Stimulated activated CD8-positive, alpha-beta memory T cell treated with anti-CD3 and anti-CD28 coated beads, Interleukin-12 subunit alpha, Interleukin-12 subunit beta, amount 100 ng/mL, for 1 hour (primary cell): ENCODE measurements at places on chromosomes 11 and 22.
A peak's percentile ranks its signal among the peaks of the same experiment; 100 is the strongest.

GRCh38 chr11:94011478-94011877 is 9.7 kb upstream of the HEPHL1 start:
- no peak for DNase-seq

GRCh38 chr11:61921446-61921845 is 4.1 kb upstream of the RAB3IL1 start:
- DNase-seq, result no peak

DNA sequence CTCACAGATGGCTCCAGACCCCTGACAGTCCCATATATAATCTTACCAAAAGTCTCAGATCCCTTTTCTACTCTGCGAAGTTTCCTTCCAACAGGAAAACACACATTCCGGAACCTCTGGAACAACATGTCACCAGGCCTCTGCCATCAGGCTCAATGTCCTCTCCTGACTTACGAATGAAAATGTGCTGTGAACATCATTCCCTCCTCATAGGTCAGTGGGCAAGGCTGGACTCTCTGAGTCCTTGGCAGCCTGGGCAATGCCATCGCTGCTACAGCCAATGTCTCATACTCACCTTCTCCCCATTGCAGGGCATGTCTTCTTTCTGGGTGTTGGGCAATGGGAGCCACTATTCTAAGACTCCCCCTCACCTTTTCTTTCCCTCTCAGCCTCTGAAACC is 1.7 kb upstream of the HPX start:
- no peak for DNase-seq

DNA sequence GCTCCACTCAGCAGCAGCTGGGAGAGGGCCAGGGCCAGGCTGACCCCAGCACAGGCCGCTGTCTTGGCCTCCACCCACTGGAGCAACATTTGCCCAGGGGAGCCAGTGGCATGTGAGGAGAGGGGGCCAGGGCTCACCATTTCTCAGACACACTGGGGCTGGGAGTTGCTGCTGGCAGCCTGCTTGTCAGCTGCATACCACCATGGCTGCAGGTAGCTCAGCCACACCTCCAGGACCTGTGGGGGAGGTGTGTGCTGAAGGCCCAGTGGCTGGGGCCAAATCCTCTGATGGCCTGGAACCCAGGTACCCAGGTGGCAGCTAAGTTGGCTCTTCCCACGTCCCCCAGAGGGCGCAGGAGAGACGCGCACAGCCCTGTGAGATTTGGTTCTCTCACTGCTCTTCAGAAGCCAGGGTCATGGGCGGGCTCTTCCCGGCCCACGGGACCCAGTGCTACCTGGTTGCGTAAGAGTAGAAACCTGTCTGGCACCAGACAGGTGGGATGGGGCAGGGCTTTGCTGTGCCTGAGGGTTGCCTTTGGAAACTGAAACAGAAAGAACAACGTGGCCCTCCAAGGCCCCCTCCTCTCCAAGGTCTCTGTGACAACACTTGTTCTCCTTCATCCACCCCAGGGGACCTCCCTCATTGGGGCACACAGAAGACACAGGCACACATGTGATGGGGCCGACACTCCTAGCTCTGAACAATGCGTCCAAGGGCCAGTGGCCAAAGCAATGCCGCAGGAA is 98.8 kb downstream of the MED15 start:
- DNase-seq, result peak; percentile 50

GRCh38 chr11:20963596-20963995 is 294.2 kb downstream of the NELL1 start:
- no peak for DNase-seq

DNA sequence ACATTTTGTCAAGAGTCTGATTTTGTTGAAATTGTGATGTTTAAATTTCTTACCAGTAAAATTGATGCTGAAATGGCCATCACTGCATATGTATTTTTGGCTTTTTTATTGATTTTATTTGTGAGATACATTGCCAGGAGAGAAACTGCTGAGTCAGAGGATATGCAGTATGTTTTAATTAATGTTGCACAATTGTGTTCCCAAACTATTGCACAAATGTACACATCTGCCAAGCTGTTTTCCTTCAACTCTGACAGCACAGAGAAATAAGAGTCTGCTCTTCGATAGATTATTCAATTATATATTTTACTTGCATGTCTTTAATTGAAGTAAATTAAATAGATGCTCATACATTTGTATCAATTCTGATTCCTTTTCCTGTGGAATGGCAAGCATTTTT is 640.2 kb upstream of the LUZP2 start:
- DNase-seq, result no peak

GRCh38 chr22:20629401-20629800 is 122.0 kb downstream of the MED15 start:
- no peak for DNase-seq

DNA sequence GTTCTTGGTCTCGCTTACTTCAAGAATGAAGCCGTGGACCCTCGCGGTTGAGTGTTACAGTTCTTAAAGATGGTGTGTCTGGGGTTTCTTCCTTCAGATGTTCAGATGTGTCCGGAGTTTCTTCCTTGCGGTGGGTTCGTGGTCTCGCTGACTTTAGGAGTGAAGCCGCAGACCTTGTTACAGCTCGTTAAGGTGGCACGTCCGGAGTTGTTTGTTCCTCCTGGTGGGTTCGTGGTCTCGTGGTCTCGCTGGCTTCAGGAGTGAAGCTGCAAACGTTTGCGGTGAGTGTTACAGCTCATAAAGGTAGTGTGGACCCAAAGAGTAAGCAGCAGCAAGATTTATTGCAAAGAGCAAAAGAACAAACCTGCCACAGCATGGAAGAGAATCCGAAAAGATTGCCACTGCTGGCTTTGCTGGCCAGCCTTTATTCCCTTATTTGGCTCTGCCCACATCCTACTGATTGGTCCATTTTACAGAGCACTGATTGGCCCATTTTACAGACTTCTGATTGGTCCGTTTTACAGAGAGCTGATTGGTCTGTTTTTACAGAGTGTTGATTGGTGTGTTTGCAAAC is 27.1 kb upstream of the NXPE2 start:
- DNase-seq, result no peak

DNA sequence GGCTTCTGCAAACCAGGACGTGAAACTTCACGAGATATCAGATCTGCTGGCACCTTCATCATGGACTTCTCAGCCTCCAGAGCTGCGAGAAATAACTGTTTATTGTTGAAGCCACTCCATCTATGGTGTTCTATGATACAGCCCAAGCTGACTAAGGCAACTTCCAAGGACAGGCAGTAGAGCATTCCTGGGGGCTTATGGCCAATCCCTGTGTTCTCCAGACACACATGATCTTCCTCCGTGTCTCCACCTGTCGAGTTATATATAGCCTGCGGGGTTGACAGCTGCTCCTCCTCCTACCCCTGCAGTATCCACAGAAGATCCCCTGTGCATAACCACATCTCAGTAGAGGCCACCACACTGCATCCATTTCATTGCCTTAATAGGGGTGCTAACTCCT is 11.0 kb downstream of the TP53AIP1 start:
- DNase-seq, result no peak

- DNase-seq, result no peak
Measured at GRCh38 chr11:76226626-76227025, 20.3 kb upstream of the WNT11 start.
